Kidney (tissue), 22 donors: ENCODE measurements at places on chromosomes 2 and 18.

DNA sequence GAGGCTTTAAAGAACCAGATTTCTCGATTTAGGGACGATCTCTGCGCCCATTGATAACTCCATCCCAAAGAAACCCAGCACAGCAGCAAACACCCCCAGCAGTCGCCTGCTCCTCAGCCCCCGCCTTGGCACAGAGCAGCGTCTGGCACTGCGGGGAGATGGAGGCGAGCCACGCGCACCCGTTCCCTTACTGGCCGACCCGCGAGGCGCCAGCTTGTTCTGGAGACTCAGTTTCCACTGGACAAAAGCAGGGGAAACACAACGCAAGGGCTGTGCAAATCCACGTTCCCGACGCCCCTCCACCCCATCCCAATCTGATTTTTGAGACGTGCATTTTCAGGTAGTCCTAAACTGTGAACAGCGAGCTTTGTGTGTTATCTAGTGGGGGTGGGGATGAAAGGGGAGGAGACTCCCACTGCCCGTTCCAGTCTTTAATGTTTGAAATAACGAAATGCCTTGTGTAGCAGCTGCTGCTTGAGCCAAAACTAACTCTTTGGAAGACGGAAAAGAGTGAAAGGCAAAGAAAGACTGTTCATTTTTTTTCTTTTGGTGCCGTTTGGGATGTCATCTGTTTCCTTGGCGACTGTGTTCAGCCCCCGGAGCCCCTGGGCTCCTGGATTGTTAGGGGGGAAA, 143.2 kb downstream of the MEIS1 start:
- H3K4me1 ChIP-seq = peaks cover 4% of the 10 kb centered on the region
- no peaks in the 10 kb centered on the region for H3K36me3 ChIP-seq
- peak; percentile 89 for DNase-seq

- no peaks in the 10 kb centered on the region for H3K4me1 ChIP-seq
- H3K4me3 ChIP-seq = no peak overlapping the region
- DNase-seq = peak; percentile 47
- H3K27ac ChIP-seq = no peak overlapping the region
- no peaks in the 10 kb centered on the region for H3K36me3 ChIP-seq
Measured at GRCh38 chr2:119520696-119521432, 3.4 kb downstream of the SCTR start.

GRCh38 chr2:88184762-88185161, 14.6 kb downstream of the THNSL2 start:
- no peaks in the 10 kb centered on the region for H3K27me3 ChIP-seq
- DNase-seq = no peak
- H3K4me3 ChIP-seq = no peak overlapping the region
- H3K27ac ChIP-seq = no peak overlapping the region
- H3K36me3 ChIP-seq = no peaks in the 10 kb centered on the region
- peaks cover 3% of the 10 kb centered on the region for H3K4me1 ChIP-seq

GRCh38 chr18:2908166-2908945, 61.5 kb downstream of the EMILIN2 start:
- no peak overlapping the region for H3K27ac ChIP-seq
- no peaks in the 10 kb centered on the region for H3K36me3 ChIP-seq
- DNase-seq = no peak

DNA sequence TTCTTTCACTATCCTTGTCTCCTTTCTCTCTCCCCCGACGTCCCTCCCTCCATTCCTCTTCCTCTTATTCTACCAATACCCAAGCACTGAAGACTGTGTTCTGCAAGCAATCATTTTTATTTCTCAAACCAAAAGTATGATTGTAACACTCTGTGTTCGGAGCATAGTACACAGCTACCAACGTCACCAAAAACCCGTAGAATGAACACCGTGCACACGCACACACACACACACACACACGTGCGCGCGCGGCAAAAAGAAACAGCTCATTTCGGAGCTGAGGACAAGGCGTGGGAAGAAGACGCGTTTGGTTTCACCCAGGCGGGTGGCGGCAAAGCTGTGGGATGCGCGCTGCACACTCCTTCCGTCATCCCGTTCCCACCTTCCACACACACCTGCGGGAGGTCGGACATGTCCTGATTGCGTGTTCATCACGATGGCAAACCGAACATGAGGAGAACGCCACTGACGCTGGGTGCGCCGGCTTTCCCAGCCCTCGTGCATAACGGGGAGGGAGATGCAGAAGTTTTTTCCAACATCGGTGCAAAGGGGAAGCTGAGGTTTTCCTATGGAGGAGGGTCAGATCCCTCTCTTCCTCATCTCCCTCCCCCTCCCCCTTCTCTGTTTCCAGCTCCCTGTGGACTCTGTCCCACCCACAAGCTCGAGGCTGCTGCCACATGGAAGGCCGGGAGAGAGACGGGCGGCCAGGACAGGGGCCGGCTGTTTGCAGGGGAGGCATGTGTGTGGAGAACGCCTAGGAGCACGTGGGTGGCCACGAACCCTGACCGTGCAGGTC, 20.4 kb downstream of the MBP start:
- H3K27me3 ChIP-seq = no peaks in the 10 kb centered on the region
- H3K36me3 ChIP-seq = no peaks in the 10 kb centered on the region
- H3K4me1 ChIP-seq = peaks cover 8% of the 10 kb centered on the region
- no peak for DNase-seq
- no peak overlapping the region for H3K4me3 ChIP-seq
